ENCODE measurements at places on chromosomes 11 and 22.

GRCh38 chr22:21738081-21738480, 2.5 kb upstream of the YPEL1 start:
- DNase-seq = no peak

- DNase-seq = no peak
Observed at GRCh38 chr11:19101796-19102520, 15.0 kb upstream of the ZDHHC13 start.

- DNase-seq = no peak
Observed at GRCh38 chr11:32255841-32256240, 165.0 kb downstream of the RCN1 start.

DNA sequence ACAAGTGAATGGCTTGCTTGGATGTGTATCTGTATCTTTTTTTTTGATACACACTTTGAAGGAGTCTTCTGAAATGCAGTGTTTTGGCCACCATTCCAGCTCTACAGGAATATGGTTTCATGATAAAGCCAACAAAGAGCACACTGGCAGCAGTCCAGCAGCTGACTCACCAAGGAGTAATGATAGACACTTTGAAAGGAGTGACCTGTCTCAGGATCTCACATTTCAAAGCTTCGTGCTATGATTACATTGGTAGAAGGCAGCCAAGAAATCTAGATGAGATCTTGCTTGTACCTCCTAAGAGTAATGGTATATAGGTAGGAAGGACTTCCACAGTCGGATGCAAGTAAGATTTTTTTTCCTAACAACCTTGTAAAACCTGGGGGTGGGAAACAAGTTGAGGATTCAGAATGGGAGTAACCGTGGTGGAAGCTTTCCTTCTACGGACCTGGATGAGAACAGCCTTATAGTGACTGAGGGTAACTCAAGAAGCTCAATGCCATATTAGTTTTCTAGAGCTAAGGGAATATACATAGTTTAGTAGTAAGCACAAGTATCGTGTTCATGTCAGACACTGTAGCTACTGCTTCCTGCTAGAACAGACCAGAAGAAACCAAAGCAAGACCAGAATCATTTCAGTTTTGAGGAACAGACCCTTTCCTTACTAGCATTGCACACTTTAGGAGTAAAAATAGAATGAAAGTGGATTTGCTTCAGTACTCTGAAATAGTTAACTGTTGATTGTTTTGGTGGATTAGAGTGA, 25.0 kb downstream of the MTMR3 start:
- no peak for DNase-seq

DNA sequence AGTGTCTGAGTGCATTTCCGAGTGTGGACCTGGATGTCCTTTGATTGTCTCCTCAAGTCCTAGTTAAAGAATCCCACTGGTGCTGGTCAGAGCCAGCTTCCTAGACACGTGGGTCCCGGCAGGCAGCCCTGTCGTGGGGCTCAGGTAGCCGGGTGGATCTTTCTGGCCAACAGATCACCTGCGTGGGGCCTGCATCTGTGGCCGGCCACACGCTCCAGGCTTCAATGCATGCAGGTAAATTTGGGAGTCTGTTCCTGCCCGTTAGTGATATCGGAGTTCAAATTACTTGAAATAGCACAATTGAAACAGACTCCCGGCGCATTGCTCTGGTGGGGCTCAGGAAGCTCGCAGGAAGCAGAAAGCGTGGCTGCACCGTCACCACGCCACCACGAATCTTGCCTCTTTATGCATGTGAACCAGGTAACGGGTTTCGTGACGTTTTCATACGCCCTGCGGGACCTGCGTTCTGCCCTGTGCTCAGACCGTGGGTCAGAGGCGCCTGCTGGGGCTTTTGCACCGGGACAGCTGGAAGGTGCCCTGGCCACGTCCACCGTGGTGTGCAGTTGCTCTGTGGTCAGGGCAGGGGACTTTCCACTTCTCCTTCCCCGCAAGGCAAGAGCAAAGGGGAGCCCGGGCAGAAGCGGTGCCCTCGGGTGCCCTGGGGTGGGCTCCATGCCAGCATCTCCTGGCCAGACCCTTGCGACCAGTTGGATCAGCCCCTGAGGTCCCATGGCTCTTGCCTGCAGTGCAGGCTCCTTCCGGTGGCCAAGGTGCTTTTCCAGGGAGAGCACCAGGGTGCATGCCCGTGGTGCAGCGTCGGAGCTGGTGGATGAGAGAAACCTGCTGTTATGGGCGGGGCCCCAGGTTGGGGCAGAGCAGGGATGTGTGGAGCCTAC, 803.5 kb downstream of the BRD1 start:
- DNase-seq = no peak

- DNase-seq = no peak
Observed at GRCh38 chr11:32099516-32099915, 8.6 kb downstream of the RCN1 start.

GRCh38 chr11:60455531-60456042, at the start of gene MS4A1:
MS4A1 (plus strand) TSS chr11:60455847; CDS start chr11:60462375, 6,528 bp downstream.
- no peak for DNase-seq

GRCh38 chr11:83827940-83828554, 541.9 kb upstream of the CCDC90B start:
- no peak for DNase-seq

DNA sequence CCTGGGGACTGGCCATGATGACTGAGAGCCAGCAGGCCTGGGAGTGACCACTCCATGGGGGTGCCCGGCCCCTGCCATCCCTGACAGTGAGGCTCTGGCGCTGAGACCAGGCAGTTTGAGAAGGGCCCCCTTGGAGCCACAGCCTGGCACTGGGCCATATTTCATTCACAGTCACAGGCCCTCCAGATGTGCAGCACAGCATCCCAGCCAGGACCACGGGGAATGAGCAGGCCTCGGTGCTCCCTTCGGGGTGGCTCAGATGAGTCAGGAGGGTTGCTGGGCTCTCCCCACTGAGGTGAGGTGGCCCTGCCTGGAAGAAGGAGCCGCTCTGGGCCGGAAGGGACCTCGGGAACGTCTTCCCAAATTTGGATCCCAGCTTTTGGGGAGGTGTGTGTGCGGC, 53.0 kb downstream of the GRAMD4 start:
- no peak for DNase-seq

DNA sequence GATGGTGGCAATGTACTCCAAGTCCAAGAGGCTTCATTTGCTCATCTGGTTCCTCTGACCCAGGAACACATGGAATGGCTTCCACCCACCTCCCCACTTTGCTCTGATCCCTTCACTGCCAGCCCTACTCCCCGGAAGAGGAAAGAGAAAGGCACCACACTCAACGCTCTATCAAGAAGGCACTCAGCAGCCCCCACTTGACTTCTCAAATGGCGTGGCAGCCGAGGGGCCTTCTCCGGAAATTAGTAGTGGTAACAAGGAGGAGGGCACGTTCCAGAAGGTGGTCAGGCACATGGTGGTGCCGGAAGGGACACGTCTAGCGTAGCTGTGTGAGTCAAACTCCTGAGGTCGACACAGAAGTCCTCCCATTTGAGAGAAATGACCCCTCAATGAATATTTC, 36.5 kb upstream of the CYP2D6 start:
- DNase-seq = no peak

- DNase-seq = no peak
Observed at GRCh38 chr11:2136209-2136951, 2.8 kb downstream of the IGF2 start.

- no peak for DNase-seq
Observed at GRCh38 chr22:50624347-50625130, 3.4 kb downstream of the ARSA start.

DNA sequence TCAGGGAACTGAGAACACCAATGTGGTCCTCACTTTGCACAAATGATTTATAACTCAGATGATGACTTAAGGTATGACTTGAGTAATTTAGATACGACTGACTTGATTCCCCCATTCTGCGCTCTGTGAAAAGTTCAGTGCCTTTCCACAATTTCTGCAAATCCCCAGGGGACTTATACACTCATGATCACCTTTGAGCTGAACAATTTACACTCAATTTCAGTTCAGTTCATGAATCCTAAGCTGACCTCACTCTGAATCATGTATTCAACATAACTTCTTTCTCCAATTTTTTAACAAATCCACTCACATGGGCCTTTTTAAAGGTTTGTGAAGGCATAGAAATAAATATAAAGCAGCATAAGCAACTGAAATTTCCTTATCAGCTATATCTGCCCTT, 274.2 kb downstream of the FAM76B start:
- DNase-seq = no peak

GRCh38 chr22:32416556-32417085, 4.6 kb upstream of the RTCB start:
- DNase-seq = no peak

- no peak for DNase-seq
Observed at GRCh38 chr11:120280600-120281051, 40.7 kb downstream of the POU2F3 start.

DNA sequence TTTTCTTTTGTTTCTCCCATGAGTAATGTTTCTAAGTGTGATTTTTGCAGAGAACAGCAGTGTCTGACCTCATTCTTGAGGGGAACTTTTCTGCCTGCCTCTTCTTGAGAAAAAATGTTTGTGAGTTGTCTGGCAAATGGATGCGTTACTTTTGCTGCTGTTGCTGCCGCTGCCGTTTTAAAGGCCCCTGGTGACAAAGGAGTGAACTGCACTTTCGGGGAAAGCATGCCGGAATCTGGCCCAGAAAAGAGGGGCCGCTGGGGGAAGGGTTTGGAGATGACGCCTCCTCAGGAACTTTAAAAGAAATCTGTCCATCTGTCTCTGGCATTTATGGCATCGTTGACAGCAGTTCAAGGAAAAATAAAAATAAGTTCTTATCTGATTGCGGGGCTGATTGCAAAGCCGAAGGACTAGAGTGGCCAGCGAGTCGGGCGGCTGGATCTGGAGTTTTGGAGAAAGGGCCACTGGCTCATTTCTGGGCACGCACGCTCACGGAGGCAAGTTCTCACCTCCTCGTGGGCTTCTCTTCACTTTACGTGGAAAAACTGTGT, 16.5 kb downstream of the ZBTB16 start:
- DNase-seq = no peak

DNA sequence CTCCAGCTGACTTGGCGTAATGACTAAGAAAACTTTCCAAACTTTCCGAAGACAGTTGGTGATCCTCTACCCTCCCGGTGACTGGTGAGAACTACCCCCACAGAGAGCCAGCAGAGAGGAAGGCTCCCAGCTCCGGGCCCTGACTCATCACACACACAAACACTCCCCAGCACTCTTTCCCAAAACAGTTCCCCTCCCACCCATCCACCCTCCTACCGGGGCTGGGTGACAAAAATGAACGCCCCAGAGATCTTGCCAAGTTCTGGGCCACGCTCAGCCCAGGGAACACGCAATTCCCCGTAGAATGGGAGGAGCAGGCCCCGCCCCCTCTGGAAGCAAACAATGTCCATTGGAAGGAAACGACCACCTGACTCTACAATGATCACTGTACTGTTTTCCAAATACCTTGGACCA, 21.3 kb upstream of the JAM3 start:
- no peak for DNase-seq

DNA sequence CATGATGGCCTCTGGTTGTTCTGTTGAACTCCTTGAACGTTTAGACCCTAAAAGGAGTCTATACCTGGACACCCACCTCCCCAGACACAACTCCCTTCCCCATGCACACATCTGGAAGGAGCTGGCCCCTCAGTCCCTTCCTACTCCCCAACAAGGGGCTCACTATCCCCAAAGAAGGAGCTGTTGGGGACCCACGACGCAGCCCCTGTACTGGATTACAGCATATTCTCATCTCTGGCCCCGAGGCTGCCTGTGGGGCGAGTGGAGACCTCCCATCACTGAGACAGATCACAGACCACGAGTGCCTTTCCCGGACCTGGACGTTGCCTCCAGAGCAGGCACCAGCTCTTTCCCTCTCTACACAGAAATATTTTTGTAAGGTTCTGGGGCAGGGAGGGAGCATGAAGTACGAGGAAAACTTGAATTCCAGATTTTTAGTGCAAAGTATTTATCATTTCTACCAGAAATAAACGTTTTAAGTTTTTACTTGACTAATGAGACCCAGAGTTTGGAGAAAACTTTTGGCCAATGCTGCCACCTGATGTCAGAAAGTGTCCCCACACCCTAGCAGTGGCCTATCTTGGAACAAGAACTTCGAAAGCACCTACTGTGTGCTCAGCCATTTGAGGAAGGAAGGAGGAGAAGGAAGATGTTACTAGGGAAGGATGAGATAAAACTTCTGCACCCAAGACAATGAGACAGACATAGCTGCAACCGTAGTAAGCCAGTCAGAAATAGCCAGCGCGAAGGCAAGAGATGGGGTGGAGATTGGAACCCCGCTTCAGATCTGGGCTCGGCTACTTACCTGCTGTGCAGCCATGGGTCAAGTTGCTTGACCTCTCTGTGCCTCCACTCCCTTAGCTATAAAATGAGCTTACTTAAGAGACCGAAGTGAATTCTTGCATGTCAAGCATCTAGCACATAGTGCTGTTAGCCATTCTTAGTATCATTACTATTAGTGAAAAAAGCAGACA, 10.2 kb upstream of the POU2F3 start:
- no peak for DNase-seq

- DNase-seq = no peak
Observed at GRCh38 chr11:103619938-103620337, 416.5 kb upstream of the DDI1 start.

DNA sequence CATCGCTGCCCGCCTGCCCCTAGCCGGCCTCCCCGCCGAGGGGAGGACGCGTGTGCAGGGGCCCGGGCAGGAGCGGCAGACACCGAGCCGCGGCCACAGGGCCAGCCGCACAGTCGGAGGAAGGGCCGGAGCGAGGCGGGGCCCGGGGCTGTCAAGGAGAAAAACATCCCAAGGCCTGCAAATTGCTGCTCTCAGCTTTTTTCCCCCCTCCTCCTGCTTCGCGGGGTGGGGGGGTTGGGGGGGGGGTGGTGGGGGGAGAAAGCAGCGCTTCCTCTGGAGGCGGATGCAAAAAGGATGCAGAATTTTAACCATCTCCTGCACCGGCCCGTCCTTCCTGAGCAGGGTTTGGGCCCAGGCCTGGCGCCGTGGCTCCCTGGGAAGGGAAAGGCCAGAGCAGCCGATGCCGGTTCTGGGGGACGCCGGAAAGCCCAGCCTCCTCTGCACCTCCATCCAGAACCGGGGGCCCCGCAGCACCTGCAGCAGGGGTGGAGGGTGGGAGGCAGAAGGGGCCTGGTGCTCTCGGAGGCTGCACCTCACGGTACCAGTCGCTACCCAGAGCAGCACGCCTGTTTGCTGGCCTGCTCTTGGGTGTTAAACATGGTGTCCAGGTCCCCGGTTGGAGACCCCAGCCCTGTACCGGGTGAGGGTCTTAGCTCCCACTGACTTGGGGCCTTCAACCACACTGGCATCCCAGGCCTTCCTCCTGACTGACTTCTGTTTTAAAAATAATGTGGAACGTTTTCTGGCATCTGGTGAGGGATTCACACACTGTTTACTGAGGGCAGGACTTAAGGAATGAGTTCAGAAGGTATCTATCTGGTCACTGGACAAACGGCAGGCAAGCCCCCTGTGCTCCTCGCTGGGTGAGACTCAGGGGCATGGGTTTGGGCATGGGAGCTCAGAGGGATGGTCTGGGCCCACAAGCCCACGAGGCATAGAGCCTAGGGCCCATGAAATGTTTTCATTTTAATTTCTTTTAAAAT, 77.4 kb upstream of the WNT7B start:
- no peak for DNase-seq

GRCh38 chr11:23112987-23113886, 253.0 kb upstream of the CCDC179 start:
- no peak for DNase-seq

DNA sequence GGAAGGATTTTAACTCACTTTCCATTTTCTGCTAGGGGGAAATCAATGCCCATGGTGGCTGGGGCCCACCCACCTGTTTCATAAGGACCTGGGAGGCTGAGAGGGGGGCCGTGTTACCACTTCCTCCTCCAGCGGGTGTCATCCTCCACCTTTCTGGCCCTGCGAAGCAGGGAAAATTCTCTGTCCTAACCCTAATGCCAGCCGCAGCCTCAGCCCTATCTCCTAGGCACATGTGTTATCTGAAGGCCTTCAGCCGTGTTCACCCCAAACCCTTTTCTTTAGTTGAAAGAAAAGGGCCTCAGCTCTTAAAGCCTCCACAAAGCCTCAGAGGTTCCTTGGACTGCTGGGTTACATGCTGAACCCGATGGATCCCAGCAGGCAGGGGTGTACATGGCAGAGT, 55.4 kb upstream of the NECTIN1 start:
- no peak for DNase-seq

Measured in stimulated activated CD8-positive, alpha-beta memory T cell treated with anti-CD3 and anti-CD28 coated beads, Interleukin-7, amount 100 ng/mL, for 1 hour (primary cell).